NAMALWA (cell line): ENCODE measurements at places on chromosomes 2 and 18.

- DNase-seq: no peak
Measured at GRCh38 chr18:4807604-4808293, 352.6 kb upstream of the DLGAP1 start.

- no peak for DNase-seq
Measured at GRCh38 chr2:74748665-74749064, 85.3 kb upstream of the HK2 start.

DNA sequence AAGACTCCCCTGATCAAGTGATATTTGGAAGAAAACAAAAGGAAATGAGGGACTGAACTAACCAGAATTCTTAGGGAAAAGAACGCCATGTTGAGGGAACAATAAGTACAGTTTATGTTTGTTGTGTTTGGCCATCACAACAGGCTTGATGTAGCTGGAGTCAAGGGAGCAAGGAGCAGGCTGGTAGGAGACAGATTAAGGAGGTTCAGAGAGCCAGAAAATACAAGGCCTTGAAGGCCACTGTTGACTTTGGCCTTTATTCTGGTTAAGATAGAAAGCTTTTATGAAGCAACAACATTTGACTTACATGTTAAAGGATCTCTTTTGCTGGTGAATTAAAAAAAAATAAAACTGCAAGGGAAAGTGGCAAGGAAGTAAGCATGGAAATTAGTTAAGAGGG, 754.1 kb upstream of the SLC8A1 start:
- no peak for DNase-seq

GRCh38 chr2:172996387-172996961, 79.2 kb upstream of the MAP3K20 start:
- DNase-seq: no peak

GRCh38 chr2:43078781-43079755, 147.3 kb downstream of the ZFP36L2 start:
- no peak for DNase-seq

- no peak for DNase-seq
Measured at GRCh38 chr2:46780411-46780800, 135.2 kb downstream of the MCFD2 start.

- DNase-seq: no peak
Measured at GRCh38 chr2:143581134-143581533, 451.9 kb downstream of the ARHGAP15 start.

- no peak for DNase-seq
Measured at GRCh38 chr2:209900638-209901037, 101.8 kb upstream of the RPE start.

GRCh38 chr2:43268066-43268953, 41.9 kb upstream of the ZFP36L2 start:
- no peak for DNase-seq

DNA sequence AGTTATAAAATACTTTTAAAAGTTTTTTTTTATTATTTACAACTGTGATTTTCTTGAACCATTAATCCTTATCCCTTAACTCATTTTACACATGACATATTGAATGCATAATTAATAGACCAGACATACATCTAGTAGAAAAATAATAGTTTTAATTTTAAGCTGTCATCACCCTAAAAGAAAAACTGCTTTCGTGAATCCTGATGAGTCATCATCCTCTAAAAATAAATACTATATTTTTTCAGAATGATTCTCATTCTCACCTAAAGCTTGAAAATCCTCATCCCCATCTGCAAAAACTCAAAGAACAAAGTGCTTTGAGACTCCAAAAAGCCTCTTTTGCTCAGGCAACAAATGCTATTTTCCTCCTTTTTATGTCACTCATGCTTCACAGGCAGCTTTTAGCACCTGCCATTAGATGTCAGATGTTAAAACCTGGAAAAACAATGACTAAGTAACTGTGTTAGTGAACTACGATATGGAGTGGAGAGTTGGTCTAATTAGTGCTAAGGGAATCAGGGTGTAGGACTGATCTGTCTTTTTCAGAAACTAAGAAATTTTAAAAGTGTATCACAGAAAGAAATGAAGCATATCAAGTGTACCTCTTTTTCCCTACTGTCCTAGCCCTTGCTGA, 297.6 kb downstream of the TMX3 start:
- DNase-seq: no peak

GRCh38 chr18:77073336-77074093, 59.1 kb downstream of the MBP start:
- no peak for DNase-seq
